Colonic mucosa (tissue), 4 donors: ENCODE measurements at places on chromosomes 2 and 18. TPM values are rescaled to one million over a fixed set of nuclear protein-coding genes. Genes with fewer than 3 reads are reported as not detected.

The ARHGAP25 gene
- 3.6 TPM for total RNA-seq

DNA sequence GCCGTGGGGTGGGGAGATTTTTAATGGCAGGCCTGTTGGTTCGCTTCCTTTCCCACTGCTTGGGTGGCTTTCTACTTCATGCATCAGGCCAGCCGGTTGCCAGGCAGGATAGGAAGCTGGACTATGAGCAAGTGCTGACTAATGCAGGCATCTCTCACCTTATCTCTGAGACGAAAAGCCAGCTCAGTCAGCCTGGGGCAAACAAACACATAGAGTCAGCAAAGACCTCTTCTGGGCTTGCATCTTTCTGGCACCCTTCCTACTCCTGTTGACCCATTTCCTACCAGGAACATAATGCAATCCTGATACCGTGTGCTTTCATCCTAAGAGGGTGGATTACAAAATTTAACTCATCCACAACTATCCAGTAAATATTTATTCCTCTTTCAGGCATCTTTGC, 416.6 kb upstream of the MEX3C start:
- no peaks in the 10 kb centered on the region for H3K27me3 ChIP-seq
- H3K36me3 ChIP-seq = no peaks in the 10 kb centered on the region
- H3K27ac ChIP-seq = no peak overlapping the region
- DNase-seq = no peak

The FEV gene
- 6.5 TPM for total RNA-seq

- no peaks in the 10 kb centered on the region for H3K4me1 ChIP-seq
- no peak for DNase-seq
- no peak overlapping the region for H3K27ac ChIP-seq
- H3K4me3 ChIP-seq = no peak overlapping the region
- H3K36me3 ChIP-seq = no peaks in the 10 kb centered on the region
Observed at GRCh38 chr2:33412920-33413319, 63.5 kb upstream of the RASGRP3 start.

- peaks cover 72% of the 10 kb centered on the region for H3K27me3 ChIP-seq
- H3K27ac ChIP-seq = no peak within 1 kb of the TSS
- no peak within 1 kb of the TSS for H3K4me3 ChIP-seq
- H3K36me3 ChIP-seq = no peaks in the 10 kb centered on the region
Observed at GRCh38 chr2:181680055-181680936, at the start of gene NEUROD1. Gene NEUROD1 (minus strand): TSS chr2:181680517. CDS start chr2:181678860, 1,657 bp downstream.

The EEF1B2 gene
- total RNA-seq = 557 TPM

DNA sequence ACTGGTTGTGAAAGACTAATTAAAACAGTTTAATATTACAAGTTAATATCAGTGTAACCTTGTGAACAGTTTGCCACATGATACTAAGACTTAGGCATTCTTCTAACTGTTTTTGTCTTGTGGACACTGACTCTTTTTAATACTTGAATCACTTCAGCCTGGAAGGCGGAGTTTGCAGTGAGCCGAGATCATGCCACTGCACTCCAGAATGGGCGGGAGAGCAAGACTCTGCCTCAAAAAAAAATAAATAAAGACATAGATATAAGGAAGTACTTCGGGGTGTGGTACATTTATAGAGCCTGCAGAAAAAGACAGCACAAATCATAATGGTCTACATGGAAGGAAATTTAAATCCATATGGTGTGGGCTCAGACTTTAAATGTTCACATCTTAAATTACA, 300.4 kb upstream of the NETO1 start:
- H3K27ac ChIP-seq = no peak overlapping the region
- no peaks in the 10 kb centered on the region for H3K27me3 ChIP-seq
- H3K4me3 ChIP-seq = no peak overlapping the region
- H3K36me3 ChIP-seq = no peaks in the 10 kb centered on the region
- H3K4me1 ChIP-seq = no peaks in the 10 kb centered on the region
- no peak for DNase-seq

GRCh38 chr18:10015941-10016819, 102.4 kb downstream of the VAPA start:
- H3K36me3 ChIP-seq = no peaks in the 10 kb centered on the region
- no peak overlapping the region for H3K27ac ChIP-seq
- H3K4me3 ChIP-seq = no peak overlapping the region
- H3K4me1 ChIP-seq = no peaks in the 10 kb centered on the region
- no peak for DNase-seq

DNA sequence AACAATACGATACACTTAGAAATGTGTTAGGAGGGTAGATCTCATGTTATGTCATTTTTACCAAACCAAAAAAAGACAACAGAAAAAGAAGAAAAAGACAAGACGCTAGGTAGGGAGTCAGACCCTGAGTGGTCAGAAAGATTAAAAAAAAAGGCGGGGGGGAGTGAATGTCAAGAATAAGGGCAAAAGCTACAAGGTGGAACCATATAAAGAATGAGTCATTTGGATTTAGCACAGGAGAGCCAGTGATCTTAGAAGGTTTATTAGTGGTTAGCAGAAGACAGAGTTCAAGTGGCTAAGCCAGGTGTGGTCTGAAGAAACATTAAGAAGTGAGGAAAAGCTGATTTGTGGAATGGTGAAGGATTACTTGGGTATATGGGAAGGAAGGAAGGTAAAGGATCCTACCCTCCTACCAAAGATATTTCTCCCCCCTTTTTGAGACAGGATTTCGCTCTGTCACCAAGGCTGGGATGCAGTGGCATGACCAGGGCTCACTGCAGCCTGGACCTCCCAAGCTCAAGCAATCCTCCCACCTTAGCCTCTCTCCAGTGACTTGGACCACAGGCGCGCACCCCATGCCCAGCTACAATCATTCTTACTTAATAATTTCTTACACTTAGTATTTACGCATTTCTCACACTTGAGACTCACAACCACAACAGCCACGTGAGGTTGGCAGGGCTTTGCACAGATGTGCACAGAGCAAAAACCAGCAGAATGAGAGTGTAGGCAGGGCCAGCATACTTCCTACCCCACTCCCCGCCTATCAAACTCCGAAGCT, 2.6 kb downstream of the DSC2 start:
- peak overlapping the region; percentile 62 for H3K4me3 ChIP-seq
- peak overlapping the region; percentile 94 for H3K27ac ChIP-seq
- no peaks in the 10 kb centered on the region for H3K36me3 ChIP-seq
- DNase-seq = peak; percentile 39
- H3K27me3 ChIP-seq = no peaks in the 10 kb centered on the region

The GALNT3 gene
- 117 TPM for total RNA-seq

- no peak for DNase-seq
- H3K27me3 ChIP-seq = no peaks in the 10 kb centered on the region
- no peaks in the 10 kb centered on the region for H3K4me1 ChIP-seq
- H3K36me3 ChIP-seq = no peaks in the 10 kb centered on the region
Observed at GRCh38 chr18:6509832-6510231, 95.1 kb upstream of the L3MBTL4 start.

The LCT gene
- total RNA-seq = 0.12 TPM

- H3K4me3 ChIP-seq = no peak overlapping the region
- DNase-seq = no peak
- no peak overlapping the region for H3K27ac ChIP-seq
- no peaks in the 10 kb centered on the region for H3K27me3 ChIP-seq
- H3K4me1 ChIP-seq = no peaks in the 10 kb centered on the region
- H3K36me3 ChIP-seq = no peaks in the 10 kb centered on the region
Observed at GRCh38 chr18:524466-524865, 24.0 kb upstream of the COLEC12 start.

The KCNE4 gene
- total RNA-seq = 0.42 TPM
